Pancreas (tissue), 10 donors: ENCODE measurements at places on chromosomes 16 and 17. TPM values are rescaled to one million over a fixed set of nuclear protein-coding genes. Genes with fewer than 3 reads are reported as not detected.

The KRTAP4-4 gene
- total RNA-seq = not detected

The MYH13 gene
- total RNA-seq = not detected

The TMEM235 gene
- not detected for total RNA-seq

- no peak for DNase-seq
- no peak overlapping the region for H3K27ac ChIP-seq
- H3K27me3 ChIP-seq = no peaks in the 10 kb centered on the region
- no peaks in the 10 kb centered on the region for H3K36me3 ChIP-seq
- H3K4me3 ChIP-seq = no peak overlapping the region
These were observed 43.8 kb downstream of the CMC2 start for GRCh38 chr16:80962879-80963278.

DNA sequence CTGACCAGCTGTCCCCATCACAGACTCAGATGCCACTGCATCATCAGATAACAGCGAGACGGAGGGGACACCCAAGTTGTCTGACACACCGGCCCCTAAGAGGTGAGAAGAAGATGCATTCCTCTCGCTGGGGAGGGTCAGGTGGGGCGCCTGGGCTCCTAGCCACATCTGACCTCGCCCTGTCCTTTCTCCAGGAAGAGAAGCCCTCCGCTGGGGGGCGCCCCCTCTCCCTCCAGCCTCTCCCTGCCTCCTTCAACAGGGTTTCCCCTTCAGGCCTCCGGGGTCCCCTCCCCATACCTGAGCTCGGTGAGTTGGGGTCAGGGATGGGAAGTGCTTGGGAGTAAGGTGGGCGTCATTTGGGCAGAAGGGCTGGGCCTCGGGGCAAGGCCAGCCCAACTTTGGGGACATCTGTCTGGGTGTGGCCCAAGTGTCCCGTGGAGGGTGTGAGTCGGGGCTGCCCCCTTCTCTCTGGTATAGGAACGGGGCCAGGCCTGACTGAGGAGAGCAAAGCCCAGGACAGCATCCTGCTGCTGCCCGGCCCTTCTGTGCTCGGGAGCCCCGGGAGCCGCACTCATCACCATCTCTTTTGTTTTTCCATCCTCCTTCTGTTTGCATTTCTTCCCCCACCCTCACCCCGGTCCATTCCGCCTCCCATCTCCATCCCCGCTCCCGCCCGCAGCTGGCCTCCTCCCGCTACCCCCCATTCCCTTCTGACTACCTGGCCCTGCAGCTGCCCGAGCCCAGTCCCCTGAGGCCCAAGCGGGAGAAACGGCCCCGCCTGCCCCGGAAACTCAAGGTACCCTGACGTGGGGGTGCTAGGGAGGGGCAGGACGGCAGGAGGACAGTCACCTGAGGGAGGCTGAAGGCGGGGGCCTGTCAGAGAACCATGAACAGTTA, 4.9 kb downstream of the INO80E start:
- no peaks in the 10 kb centered on the region for H3K36me3 ChIP-seq
- no peaks in the 10 kb centered on the region for H3K27me3 ChIP-seq
- H3K27ac ChIP-seq = no peak overlapping the region
- H3K4me3 ChIP-seq = no peak overlapping the region
- H3K4me1 ChIP-seq = peaks cover 4% of the 10 kb centered on the region

GRCh38 chr17:2904135-2904534, 107.9 kb downstream of the RAP1GAP2 start:
- no peaks in the 10 kb centered on the region for H3K27me3 ChIP-seq
- peak; percentile 95 for DNase-seq
- peak overlapping the region; percentile 77 for H3K27ac ChIP-seq
- H3K36me3 ChIP-seq = no peaks in the 10 kb centered on the region

GRCh38 chr16:83802135-83802534, 5.6 kb upstream of the HSBP1 start:
- H3K36me3 ChIP-seq = no peaks in the 10 kb centered on the region
- no peak for DNase-seq
- no peak overlapping the region for H3K4me3 ChIP-seq
- no peaks in the 10 kb centered on the region for H3K27me3 ChIP-seq
- no peak overlapping the region for H3K27ac ChIP-seq

GRCh38 chr16:16143038-16143763, 80.1 kb downstream of the ABCC6 start:
- no peaks in the 10 kb centered on the region for H3K4me1 ChIP-seq
- H3K27me3 ChIP-seq = no peaks in the 10 kb centered on the region
- no peak overlapping the region for H3K4me3 ChIP-seq
- no peaks in the 10 kb centered on the region for H3K36me3 ChIP-seq

- H3K4me1 ChIP-seq = no peaks in the 10 kb centered on the region
- no peaks in the 10 kb centered on the region for H3K36me3 ChIP-seq
- H3K27ac ChIP-seq = no peak overlapping the region
- H3K4me3 ChIP-seq = no peak overlapping the region
- H3K27me3 ChIP-seq = no peaks in the 10 kb centered on the region
- DNase-seq = peak; percentile 25
These were observed 17.3 kb upstream of the KCNJ12 start for GRCh38 chr17:21358682-21359482.

GRCh38 chr17:80870401-80870800, 121.2 kb upstream of the CHMP6 start:
- no peak for DNase-seq
- no peak overlapping the region for H3K27ac ChIP-seq
- H3K4me3 ChIP-seq = no peak overlapping the region
- H3K4me1 ChIP-seq = no peaks in the 10 kb centered on the region
- no peaks in the 10 kb centered on the region for H3K36me3 ChIP-seq

DNA sequence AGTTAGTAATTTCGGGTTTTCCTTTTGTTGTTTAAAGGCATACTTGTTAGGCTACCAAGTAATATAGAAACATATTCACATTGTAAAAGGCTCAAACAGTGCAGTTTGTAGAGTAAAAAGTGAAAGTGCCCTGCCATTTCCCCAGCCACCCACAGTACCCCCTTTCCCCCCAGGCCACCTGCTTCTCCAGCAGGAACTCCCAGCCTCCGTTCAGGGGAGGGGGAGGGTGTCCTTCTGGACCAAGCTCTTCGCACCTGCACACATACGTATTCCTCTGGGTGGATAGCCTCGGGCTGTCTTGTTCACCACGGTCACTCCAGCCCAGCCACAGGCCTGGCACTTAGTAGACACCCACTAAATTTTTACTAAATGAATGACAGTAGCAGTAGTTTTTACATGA, 144.5 kb downstream of the CLEC16A start:
- H3K36me3 ChIP-seq = no peaks in the 10 kb centered on the region
- no peaks in the 10 kb centered on the region for H3K4me1 ChIP-seq
- no peaks in the 10 kb centered on the region for H3K27me3 ChIP-seq
- no peak for DNase-seq
- H3K27ac ChIP-seq = no peak overlapping the region

DNA sequence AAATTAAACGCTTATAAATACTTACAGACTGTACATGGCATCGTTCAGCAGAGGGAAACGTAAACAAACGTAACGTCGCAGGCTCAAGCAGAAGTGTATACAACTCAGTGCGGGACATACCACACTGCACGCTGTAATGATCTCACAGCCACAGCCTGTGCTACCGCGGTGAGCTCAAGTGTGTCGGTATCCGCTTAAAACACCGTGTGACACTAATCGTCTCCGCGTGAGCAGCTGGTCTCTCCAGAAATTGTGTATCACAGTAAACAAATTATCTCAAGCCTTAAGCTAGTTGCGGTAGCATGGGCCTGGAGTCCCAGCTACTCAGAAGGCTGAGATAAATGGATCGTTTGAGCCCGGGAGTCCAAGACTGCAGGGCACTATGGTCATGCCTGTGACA, 115.3 kb downstream of the ANKRD11 start:
- no peak for DNase-seq
- no peaks in the 10 kb centered on the region for H3K27me3 ChIP-seq
- H3K4me1 ChIP-seq = peaks cover 17% of the 10 kb centered on the region
- H3K36me3 ChIP-seq = no peaks in the 10 kb centered on the region
- H3K4me3 ChIP-seq = no peak overlapping the region

DNA sequence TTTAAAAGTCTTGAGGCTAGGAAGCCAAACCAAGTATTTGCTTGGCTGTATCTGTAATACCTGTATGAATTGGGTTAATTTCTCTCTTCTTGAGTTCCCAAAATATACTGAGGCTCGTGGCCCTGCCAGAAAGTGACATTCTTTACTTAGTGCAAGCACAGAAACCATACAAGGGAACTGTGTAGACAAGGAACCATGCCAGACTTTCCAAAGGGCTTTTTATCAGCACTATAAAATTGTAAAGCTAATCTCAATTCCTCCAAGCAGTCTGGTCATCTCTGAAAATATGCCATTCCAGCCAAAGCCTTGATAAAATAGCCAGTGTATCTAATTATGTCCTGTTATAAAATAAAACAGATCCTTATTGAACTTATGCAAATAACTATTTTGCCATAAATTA, 7.2 kb upstream of the CRYM start:
- DNase-seq = no peak
- no peaks in the 10 kb centered on the region for H3K4me1 ChIP-seq
- H3K4me3 ChIP-seq = no peak overlapping the region

DNA sequence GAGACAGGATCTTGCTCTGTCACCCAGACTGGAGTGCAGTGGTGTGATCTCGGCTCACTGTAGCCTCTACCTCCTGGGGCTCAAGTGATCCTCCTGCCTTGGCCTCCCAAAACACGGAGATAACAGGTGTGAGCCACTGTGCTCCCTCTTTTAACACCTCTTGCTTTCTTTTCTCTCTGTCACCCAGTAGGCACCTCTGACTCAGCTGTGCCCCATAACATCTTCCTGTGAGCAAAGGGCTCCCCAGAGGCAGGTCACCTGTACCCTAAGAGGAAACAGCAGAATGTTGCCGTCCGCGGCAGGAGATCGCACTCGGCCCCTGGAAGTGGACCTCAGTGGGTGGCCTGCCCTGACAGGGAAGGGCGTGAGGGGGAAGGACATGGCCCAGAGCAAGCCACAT, 918 bp upstream of the NLRC3 start:
- no peaks in the 10 kb centered on the region for H3K27me3 ChIP-seq
- no peaks in the 10 kb centered on the region for H3K36me3 ChIP-seq
- H3K4me3 ChIP-seq = no peak overlapping the region
- H3K27ac ChIP-seq = no peak overlapping the region
- no peaks in the 10 kb centered on the region for H3K4me1 ChIP-seq

GRCh38 chr16:87327798-87328495, 10.8 kb upstream of the C16orf95 start:
- H3K4me3 ChIP-seq = no peak overlapping the region
- no peaks in the 10 kb centered on the region for H3K27me3 ChIP-seq
- no peaks in the 10 kb centered on the region for H3K4me1 ChIP-seq
- H3K27ac ChIP-seq = no peak overlapping the region
- H3K36me3 ChIP-seq = peaks cover 23% of the 10 kb centered on the region
- DNase-seq = peak; percentile 19
